ENCODE measurements at places on chromosomes 1 and 21.
A peak's percentile ranks its signal among the peaks of the same experiment; 100 is the strongest.

GRCh38 chr1:24386241-24386640, 27.3 kb downstream of the STPG1 start:
- DNase-seq = no peak

DNA sequence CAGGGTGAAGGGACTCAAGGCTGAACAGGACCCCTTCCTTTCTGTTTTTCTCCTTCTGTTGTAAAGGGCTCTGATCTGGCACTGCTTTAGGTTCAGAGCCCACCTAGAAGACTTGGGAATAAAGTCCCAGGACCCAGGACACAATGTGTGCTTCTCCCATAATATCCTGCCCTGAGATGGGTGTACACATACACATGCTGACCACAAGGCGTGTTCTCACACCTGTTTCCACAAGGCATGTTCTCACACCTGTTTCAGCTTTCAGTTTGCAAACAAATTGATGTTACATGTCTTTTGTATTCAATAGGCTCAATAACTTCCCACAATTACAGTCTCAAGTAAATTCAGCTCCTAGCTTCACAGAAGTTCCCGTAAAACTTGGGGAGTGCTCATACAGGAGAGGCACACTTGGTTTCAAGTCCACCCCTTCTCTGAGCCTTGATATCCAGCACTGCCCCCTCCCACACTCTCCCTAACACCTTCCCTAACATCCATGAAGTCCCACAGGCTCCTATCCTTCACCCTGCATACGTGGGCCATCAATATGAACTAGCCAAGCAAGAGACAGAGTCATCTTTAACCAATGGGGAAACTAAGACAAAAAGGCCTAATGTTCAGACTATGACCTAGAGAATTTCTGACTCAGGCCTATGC, 41.7 kb downstream of the ERI3 start:
- DNase-seq = no peak

GRCh38 chr1:23562137-23562876, 3.0 kb upstream of the ID3 start:
- DNase-seq = peak; percentile 86

DNA sequence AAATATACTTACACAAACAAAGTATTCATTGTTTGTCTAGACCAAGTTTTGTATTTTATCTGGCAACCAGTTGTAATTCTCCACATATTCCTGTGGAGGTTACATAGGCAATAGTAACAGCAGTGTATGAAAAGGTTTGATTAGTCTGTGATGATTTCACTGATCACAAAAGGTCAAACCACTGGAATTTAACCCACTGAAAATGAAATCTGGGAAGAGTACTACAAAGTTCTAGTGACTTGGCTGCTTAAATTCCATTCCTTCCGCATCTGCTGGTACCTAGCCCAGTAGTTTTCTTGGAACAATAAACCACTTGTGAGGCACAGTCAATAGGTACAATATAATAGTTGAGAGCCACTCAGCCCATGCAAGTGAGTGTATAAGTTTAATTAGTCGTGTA, 205.4 kb downstream of the NFIA start:
- no peak for DNase-seq

DNA sequence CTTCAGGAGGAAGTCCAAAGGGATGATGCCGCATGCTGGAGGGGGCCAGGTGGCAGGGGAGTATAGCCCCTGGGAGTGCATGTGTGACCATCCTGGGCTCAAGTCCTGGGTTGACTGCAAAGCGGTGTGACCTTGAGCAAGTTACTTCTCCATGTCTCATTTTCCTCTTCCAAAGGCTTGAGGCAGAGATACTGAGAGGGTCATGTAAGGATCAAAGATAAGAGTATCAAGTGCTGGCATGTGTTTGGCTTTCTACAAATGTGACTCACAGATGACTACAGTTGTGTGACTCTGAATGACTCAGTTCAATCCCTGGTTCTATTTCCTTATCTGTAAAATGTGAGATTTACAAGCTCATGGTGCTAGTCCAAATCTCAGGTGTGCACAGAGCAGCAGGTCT, 26.1 kb downstream of the PROK1 start:
- DNase-seq = no peak

- no peak for DNase-seq
Measured at GRCh38 chr1:113538225-113538624, 147.9 kb downstream of the MAGI3 start.

DNA sequence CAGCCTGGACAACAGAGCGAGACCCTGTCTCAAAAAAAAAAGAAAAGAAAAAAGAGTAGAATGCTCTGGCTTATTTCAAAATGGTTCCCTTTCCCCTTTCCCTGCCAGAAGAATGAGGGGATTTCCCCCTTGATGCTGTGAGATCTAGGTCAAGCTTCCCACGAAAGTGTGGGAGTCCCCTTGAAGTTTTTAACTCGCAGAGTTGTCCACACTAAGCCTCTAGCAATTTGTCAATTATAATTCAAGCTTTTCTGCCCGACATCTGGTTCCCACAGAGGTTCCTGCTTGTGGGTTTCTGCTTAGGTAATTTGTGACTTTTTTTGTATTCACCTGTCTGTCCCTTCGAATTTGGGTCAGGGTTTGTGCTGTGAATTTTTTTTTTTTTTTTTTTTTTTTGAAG, 62.8 kb downstream of the ZFYVE9 start:
- DNase-seq = no peak

GRCh38 chr1:219537223-219537631, 75.7 kb downstream of the ZC3H11B start:
- no peak for DNase-seq

DNA sequence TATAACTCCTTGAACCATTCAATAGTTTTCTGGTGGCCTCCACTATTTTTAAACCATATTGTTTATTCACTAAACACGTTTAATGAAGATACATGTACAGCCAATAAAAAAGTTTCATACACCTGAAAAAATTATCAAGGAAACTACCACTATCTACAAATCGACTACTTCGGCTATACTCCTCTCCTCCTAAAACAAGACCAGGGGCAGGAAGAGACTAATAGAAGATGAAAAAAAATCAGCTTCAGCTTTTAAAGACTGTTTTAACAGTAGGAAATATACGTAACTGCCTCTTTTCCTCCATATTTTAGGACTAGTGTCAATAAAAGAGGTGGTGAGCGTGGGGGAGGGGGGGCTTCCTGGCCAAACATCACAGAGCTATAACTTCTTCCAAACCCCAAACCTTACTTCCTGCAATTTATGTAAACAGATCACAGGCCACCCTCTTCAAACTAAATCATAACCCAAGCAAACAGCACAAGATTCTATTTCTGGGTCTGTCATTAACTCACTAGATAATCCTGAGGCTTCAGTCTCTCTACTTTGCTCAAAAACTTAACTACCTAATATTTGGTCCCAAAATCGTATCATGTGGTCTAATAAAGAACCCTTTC, 15.1 kb downstream of the FOXJ3 start:
- DNase-seq = no peak

- DNase-seq = peak; percentile 87
Measured at GRCh38 chr1:31576201-31576669, at the start of gene TINAGL1. Gene TINAGL1 (plus strand): TSS chr1:31576515. CDS start chr1:31577149, 634 bp downstream.

- DNase-seq = no peak
Measured at GRCh38 chr1:79895573-79895972, 889.0 kb upstream of the ADGRL4 start.

Data from iPS-NIHi11 (cell line).